ENCODE measurements at places on chromosomes 11 and 22. TPM values are rescaled to one million over a fixed set of nuclear protein-coding genes. Genes with fewer than 3 reads are reported as not detected.
A peak's percentile ranks its signal among the peaks of the same experiment; 100 is the strongest.

DNA sequence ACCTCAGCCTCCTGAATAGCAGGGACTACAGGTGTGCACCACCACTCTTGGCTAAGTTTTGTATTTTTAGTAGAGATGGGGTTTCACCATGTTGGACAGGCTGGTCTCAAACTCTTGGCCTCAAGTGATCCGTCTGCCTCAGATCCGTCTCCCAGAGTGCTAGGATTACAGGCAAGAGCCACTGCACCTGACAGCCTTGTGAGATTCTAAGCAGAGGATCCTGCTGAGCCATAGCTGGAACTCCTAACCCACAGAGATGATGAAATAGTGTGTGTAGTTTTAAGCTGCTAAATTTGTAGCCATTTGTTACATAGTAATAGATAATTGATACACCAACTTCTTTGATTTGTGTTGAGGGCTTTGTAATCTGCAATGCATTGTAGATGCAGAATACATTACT, 51.1 kb downstream of the CLMP start:
- no peak for DNase-seq

DNA sequence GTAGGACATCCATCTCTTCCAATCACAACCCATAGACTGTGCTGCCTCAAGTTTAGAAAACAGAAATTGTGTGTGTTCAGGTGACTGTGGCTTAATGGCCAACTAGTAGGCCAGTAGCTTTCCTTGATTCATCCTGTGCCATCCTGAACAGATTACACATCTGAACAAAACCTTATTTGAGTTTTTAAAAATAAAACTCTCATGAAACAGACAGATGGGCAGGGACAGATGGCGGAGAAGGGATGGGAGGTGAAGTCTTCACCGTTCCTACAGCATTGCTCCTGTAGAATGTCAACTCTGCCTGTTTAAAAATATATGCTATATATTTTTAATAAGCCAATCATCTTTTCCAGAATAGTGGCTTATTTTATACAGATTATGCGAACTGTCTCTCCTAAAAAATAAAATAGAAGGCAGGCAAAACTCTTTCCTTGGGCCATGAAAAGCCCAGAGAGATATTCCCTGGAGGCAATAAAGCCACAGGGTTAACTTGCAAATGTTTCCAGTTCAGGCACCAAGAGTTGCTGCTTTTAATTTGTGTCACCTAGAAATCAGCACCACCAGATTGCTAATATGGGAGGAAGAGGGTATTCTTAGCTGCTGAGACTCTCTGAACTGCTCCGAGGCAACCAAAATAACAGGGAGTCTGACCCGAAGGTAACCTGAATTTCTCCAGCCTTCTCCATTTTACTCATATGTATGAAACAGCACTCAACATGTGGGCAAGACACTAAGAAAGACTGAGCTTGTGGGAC, 861.2 kb downstream of the OPCML start:
- no peak for DNase-seq

- no peak for DNase-seq
Observed at GRCh38 chr11:62817129-62817528, 11.9 kb upstream of the NXF1 start.

- DNase-seq, result no peak
Observed at GRCh38 chr11:44771841-44772240, 45.1 kb downstream of the TSPAN18 start.

- DNase-seq, result peak; percentile 31
Observed at GRCh38 chr11:72141066-72141465, 5.5 kb downstream of the FOLR3 start.

GRCh38 chr11:74953451-74953850, 4.4 kb downstream of the SPCS2 start:
- no peak for DNase-seq

- no peak for DNase-seq
Observed at GRCh38 chr11:73622926-73623593, 23.3 kb upstream of the PLEKHB1 start.

- DNase-seq, result no peak
Observed at GRCh38 chr22:46914916-46915894, 152.8 kb downstream of the TBC1D22A start.

The ANGPTL5 gene
- not detected for polyA plus RNA-seq

The PHETA2 gene
- 0.04 TPM for polyA plus RNA-seq

The OR2AT4 gene
- polyA plus RNA-seq, result not detected
